SHP77 (cell line): ENCODE measurements at places on chromosomes 4 and X.

DNA sequence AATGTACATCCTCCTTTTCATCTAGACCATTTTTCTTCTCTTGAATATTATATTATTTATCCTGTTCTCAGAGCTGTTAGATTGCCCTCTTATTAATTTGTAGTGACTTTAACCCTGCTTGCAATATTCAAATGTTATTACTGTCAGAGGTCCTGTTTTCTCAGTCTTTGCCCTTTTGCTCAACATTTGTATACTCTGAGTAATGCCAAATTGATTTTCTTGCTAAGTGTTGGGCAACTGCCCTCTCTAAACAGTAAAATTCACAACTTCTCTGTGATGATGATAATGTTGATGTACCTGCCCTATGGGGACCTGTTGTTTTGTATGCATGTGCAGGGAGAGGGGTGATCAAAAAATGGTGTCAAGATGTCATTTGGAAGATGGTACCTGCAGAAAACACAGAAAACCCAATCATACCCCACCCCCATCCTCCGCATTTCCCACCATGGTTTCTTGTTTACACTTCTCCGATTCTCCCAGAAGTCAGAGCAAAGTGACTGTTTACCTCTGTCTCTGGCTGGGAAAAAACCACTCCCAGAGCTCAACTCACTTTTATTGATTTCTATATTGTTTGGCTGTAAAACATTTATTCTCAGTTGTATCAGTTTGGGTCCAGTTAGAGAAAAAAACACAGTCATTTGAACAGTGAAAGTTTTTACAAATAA is 694.0 kb downstream of the IL1RAPL1 start:
- no peak for DNase-seq

- DNase-seq: no peak
These were observed 280.7 kb downstream of the BCOR start for GRCh38 chrX:39816871-39817731.

GRCh38 chrX:23276475-23276874 is 58.2 kb upstream of the PTCHD1 start:
- no peak for DNase-seq

DNA sequence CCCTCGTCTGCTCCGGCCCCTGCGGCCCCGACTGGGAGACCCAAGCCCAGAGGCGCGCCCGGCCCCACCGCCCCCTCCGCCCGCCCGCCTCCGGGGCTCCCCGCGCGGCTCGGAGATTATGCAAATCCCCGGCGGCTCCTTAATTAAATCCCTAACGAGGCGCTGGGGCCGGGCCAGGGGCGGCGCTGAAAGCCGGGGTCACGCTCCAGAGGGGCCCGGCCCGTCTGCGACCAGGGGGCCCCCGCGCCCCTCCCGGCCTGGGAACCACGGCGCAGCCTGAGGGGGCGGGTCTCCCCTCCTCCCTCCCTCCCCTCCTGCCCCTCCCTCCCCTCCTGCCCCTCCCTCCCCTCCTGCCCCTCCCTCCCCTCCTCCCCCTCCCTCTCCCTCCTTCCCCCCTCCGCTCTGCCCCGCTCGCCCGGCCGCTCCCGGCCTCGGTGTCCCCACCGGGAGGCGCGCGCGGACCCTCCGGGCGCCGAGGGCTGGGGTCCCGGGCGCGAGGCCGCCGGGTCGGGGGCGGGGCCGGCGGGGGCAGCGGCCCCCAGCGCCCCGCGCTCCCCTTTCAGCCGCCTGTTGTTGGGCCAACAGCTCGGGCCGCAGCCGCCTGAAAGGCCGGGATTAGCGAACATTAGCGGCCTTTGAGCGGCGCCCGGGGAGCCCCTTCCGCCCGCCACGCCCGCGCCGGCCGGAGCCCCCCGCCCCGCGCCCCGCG is 25.9 kb upstream of the FGFR3 start:
- no peak for DNase-seq

- no peak for DNase-seq
These were observed 1699.8 kb upstream of the IGFBP7 start for GRCh38 chr4:58809948-58810347.

- no peak for DNase-seq
These were observed 676.8 kb upstream of the HS3ST1 start for GRCh38 chr4:12105519-12105918.

DNA sequence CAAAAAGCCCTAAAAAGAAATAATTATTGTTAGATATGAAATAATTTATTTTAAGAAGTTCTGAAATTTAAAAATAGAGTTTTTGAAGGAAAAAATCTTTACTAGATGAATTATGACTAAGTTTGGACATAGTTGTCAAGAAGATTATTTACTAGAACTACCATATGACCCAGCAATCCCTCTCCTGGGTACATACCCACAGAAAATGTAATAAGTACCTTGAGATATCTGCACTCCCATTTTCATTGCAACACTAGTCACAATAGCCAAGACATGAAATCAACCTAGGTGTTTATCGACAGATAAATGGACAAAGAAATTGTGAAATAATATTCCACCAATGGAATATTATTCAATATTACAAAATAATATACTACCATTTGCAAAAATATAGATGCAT is 109.9 kb downstream of the PDHA2 start:
- DNase-seq: no peak

- DNase-seq: no peak
These were observed 68.9 kb upstream of the NDP start for GRCh38 chrX:44042116-44042515.

- no peak for DNase-seq
These were observed 42.0 kb upstream of the RBMXL3 start for GRCh38 chrX:115147220-115147619.

GRCh38 chr4:39636531-39637184 is 2.0 kb downstream of the SMIM14 start:
- no peak for DNase-seq

GRCh38 chr4:137700072-137700471 is 167.8 kb upstream of the PCDH18 start:
- DNase-seq: no peak

GRCh38 chrX:13778916-13779315 is 38.0 kb downstream of the GPM6B start:
- no peak for DNase-seq

DNA sequence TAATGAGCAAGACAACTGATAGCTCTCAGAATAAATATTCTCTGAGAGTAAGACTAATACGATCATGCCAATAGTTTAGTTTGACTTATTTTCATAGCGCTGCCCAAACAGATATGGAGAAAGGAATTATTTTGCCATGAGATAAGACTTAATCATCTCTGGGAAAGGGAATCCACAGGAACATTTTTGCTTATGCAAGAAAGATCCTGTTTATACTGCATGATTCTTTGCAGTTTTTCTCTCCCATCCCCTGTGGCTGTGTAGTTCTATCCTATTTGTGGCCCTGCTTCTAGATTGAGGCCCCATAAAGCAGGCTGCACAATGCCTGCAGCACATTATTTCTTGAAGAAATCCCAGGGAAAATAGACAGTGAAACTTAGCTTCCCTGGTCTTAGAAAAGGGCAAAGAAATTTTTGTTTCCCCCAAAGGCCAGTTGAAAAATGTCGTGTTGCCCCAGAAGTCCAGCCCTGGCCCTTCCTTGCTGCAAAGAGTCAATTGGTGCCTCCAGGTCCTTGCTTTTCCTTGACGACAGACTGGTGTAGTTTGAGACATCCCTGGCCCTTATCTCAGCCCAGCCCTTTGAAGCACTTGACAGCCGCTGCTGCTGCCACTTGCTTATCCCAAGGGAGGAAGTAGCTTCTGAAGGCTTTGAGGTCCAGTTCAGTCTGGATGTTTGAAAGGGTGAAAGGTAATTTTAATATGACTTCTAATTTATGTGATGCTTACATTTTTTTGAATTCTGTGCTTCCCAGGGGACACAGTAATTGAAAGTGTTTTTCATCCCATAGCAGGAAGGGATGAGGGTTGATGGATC is 45.0 kb upstream of the SH3RF1 start:
- DNase-seq: no peak

- no peak for DNase-seq
These were observed 315.6 kb downstream of the PCDH7 start for GRCh38 chr4:31035761-31036160.

- DNase-seq: no peak
These were observed 51.7 kb downstream of the RPGR start for GRCh38 chrX:38275615-38276014.

DNA sequence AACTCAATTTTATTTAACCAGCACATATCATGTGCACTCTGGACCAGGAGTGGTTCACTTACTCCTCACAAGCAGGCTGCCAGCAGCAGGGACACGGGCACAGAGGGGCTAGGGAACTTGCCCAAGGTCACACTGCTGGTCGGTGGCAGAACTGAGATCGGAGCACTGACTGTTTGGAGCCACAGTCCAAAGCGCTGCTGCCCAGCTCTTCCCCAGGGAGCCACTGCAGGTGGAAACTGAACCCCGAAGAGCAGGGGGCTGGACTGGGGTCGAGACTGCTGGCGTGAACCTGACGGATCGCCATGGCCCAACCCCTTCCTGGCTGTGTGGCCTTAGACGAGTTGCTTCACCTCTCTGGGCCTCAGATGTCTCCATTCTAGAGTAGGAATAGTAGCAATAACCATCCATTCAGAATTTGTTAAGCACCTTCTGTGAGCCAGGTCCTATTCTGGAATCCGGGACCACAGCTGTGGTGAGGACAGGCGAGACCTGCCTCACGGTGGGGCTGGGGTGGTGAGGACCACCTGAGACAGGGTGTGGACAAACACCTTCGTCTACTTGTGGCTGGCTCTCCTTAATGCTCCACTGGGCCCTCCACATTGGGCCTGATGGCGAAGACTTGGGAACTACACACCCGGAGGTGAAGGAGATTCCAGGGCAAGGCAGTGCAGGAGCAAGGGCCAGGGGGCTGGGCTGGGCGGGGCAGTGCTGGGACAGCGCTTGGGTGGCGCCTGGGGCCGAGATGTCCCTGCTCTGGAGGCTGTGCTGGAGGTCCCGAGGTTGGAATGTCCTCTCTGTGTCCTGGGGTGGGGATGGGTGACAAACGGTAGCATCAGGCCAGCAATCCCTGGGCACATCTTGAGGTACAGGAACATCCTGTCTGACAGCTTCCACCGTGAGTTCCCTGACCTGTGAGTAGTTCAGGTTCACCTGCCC is 32.0 kb upstream of the KIAA0232 start:
- no peak for DNase-seq

- no peak for DNase-seq
These were observed at the start of gene CT83 for GRCh38 chrX:116462822-116463221. TSS of gene CT83 (minus strand) at chrX:116462976. CDS start at chrX:116462856, 120 bp downstream.

- DNase-seq: no peak
These were observed 1549.3 kb upstream of the ADGRL3 start for GRCh38 chr4:59650861-59651260.

DNA sequence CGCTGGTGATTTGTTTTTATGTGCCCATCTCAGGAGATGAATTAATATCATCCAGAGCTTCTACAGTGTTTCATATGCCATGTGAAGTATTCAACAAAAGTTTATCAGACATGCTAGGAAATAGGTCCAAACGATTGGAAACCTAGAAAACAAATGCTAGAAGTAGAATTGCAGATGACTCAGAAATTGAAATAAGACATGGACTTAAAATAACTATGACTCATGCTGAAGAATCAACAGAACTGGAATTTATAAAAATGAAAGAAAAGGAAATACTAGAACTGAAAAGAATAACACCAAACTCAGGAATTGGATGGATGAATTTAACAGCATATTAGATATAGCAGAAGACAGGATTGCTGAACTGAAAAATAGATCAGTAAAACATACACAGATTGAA is 172.7 kb upstream of the GIMD1 start:
- DNase-seq: no peak

- no peak for DNase-seq
These were observed 47.7 kb downstream of the EVC start for GRCh38 chr4:5758741-5759140.

DNA sequence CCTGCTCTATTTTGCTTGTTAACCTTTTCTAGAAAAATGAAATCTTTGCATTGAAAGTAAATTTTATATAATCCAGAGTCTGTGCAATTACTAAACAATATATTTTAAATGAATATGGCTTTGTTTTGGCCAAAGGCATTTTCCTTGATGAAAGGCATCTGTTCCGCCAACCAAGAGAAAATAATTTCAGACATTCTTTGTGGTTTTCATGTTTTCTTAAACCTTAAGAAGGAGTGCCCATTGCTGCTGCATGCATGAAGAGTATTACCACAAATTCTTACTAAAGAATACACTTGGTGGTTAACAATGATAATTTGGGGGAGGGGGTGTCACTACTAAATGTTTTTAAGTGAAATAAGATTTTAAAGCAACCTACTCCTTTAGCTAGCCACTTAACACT is 2.7 kb upstream of the PDGFC start:
- DNase-seq: no peak

DNA sequence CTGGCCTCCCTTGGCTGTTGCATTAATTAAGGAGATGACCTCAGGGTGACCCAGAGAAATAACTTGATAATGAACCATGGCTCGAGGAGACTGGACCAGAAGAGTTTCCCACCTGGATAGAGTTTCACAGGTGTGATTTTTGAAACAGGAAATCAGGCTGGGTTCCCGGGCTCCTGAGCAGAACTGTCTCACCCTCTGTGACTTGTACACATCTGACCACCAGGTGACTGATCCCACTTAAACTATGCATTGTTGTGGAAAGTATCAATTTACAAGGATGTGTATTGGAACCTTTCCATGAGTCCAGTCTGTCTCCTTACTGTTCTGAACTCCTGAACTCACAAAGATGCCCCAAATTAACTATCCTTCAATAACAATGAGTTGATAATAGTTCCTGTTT is 220.3 kb downstream of the PTTG2 start:
- no peak for DNase-seq

DNA sequence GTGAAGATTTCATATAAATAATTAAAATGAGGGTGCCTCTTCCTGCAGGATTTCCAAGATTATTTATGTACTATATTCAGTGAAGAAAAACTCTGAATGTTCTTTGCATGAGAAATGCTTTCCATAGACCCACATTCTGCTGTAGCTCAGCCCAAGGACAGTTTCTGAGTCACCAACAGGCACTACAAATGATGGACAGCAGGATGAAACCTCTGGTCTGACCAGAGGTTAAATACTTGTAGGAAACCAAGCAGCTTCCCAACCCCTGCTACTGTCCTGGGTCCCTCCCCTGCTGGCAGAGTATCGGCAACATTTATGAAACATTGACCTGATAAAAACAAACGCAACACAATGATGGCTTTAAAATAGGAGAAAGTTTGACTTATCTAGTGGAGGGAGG is 73.1 kb downstream of the CXXC4 start:
- DNase-seq: no peak

DNA sequence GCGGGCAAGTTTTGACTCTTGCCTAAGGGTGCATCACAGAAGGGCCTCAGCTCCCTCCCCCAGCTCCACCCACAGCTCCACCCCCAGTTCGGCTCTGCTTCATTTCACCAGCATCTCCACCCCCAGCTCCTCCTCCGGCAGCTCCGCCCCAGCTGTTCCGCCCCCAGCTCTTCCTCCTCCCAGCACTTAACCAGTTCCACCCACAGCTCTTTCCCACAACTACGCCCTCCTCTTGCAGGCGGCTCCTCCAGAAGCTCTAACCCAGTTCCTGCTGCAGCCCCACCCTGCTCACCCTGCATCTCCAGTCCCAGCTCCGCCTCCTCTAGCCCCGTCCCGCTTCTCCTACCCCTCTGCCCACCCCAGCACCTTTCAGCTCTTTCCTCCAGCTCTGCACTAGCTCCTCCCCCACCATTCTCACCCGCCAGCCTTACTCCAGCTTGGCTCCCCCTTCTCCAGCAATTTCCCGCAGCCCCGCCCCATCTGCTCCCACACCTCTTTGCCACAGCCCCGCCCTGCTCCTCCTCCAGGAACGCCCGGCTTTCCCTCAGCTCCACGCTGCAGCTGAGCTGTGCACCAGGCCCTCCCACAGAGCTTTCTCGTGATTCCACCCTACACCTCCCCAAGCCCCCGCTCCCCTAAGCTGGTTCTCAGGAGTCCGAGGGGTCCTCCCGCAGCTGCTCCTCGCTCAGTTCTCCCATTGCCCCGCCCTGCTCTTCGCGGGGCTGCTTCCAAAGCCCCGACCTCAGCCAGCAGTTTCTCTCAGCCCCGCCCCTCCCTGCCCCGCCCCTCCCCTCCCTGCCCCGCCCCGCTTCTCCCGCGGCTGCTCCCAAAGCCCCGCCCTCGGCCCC is 1.3 kb upstream of the EOLA1 start:
- DNase-seq: peak; percentile 73
